Bronchial smooth muscle cell (primary cell): ENCODE measurements at places on chromosomes 1 and 21. TPM values are rescaled to one million over a fixed set of nuclear protein-coding genes. Genes with fewer than 3 reads are reported as not detected.

KRTAP19-1 gene
- total RNA-seq = not detected in 2 replicates

OR2G3 gene
- total RNA-seq = not detected in 2 replicates

RHCE gene
- 1.5 and 1.6 TPM in 2 replicates for total RNA-seq

IL20 gene
- total RNA-seq = not detected in 2 replicates

NES gene
- total RNA-seq = 30.8 and 63.4 TPM in 2 replicates

RGS8 gene
- under 0.01 and 0.09 TPM in 2 replicates for total RNA-seq

ITLN2 gene
- total RNA-seq = not detected in 2 replicates

PDZK1 gene
- 0.69 and 1.7 TPM in 2 replicates for total RNA-seq

CLDN17 gene
- total RNA-seq = not detected in 2 replicates

PDPN gene
- 0.86 and 1.1 TPM in 2 replicates for total RNA-seq

ASPM gene
- total RNA-seq = 1.1 and 5.4 TPM in 2 replicates

ANKRD34A gene
- 0.09 and 0.32 TPM in 2 replicates for total RNA-seq

NCAM2 gene
- 2.8 and 3.9 TPM in 2 replicates for total RNA-seq

ST6GALNAC5 gene
- total RNA-seq = under 0.01 TPM in 1 of 2 replicates, not detected in the other

AMY1B gene
- total RNA-seq = not detected in 2 replicates

PDZK1IP1 gene
- total RNA-seq = not detected in 2 replicates

KRTAP10-3 gene
- total RNA-seq = not detected in 2 replicates

LENEP gene
- 0.60 TPM in 1 of 2 replicates, not detected in the other for total RNA-seq

PRKAA2 gene
- 0.69 and 1.1 TPM in 2 replicates for total RNA-seq

CYP4A11 gene
- not detected in 2 replicates for total RNA-seq

LCE2A gene
- total RNA-seq = not detected in 2 replicates

LCE2B gene
- not detected in 2 replicates for total RNA-seq

NUP210L gene
- total RNA-seq = under 0.01 and 0.17 TPM in 2 replicates

SLC35F3 gene
- total RNA-seq = 0.16 TPM in 1 of 2 replicates, not detected in the other

OR2AK2 gene
- total RNA-seq = not detected in 2 replicates

SAMD13 gene
- 0.94 and 1.1 TPM in 2 replicates for total RNA-seq

TNFRSF9 gene
- under 0.01 TPM in 1 of 2 replicates, not detected in the other for total RNA-seq

C8A gene
- total RNA-seq = not detected in 2 replicates

NGF gene
- total RNA-seq = 2.2 and 3.4 TPM in 2 replicates

CRP gene
- not detected in 2 replicates for total RNA-seq

PIGK gene
- total RNA-seq = 33.0 and 34.2 TPM in 2 replicates

JAM2 gene
- 0.69 and 1.4 TPM in 2 replicates for total RNA-seq

OR10R2 gene
- not detected in 2 replicates for total RNA-seq

TNFRSF4 gene
- under 0.01 TPM in 1 of 2 replicates, not detected in the other for total RNA-seq

SLAMF9 gene
- not detected in 2 replicates for total RNA-seq

DNM3 gene
- total RNA-seq = 0.94 and 1.1 TPM in 2 replicates

SPRR2F gene
- total RNA-seq = not detected in 2 replicates

LCE1B gene
- total RNA-seq = not detected in 2 replicates

GBP3 gene
- total RNA-seq = 18.9 and 32.5 TPM in 2 replicates

UTS2 gene
- 0.95 TPM in 1 of 2 replicates, not detected in the other for total RNA-seq

MYOM3 gene
- total RNA-seq = under 0.01 TPM in 1 of 2 replicates, not detected in the other

RIMS3 gene
- total RNA-seq = 0.16 and 0.17 TPM in 2 replicates

LCE1A gene
- total RNA-seq = not detected in 2 replicates

DAB1 gene
- under 0.01 and 0.32 TPM in 2 replicates for total RNA-seq

MX2 gene
- 0.34 and 0.63 TPM in 2 replicates for total RNA-seq

MROH9 gene
- total RNA-seq = 0.09 TPM in 1 of 2 replicates, not detected in the other

SPTA1 gene
- total RNA-seq = 0.52 TPM in 1 of 2 replicates, not detected in the other

NPHP4 gene
- 3.9 TPM in 2 replicates for total RNA-seq

ERICH3 gene
- under 0.01 TPM in 2 replicates for total RNA-seq

MFAP2 gene
- 16.1 and 22.1 TPM in 2 replicates for total RNA-seq

CHIA gene
- 0.26 TPM in 1 of 2 replicates, not detected in the other for total RNA-seq

PBX1 gene
- 73.0 and 77.5 TPM in 2 replicates for total RNA-seq

SAMD11 gene
- total RNA-seq = 7.5 and 30.3 TPM in 2 replicates

ETV3L gene
- total RNA-seq = not detected in 2 replicates

TMEM81 gene
- 0.79 and 1.5 TPM in 2 replicates for total RNA-seq
